ENCODE measurements at places on chromosomes 1 and 21.

- DNase-seq: peak; percentile 44
Observed at GRCh38 chr1:212228591-212229119, 56.6 kb upstream of the PPP2R5A start.

- DNase-seq: peak; percentile 93
Observed at GRCh38 chr1:25875154-25875855, at the start of gene PAQR7. PAQR7 (minus strand) TSS chr1:25875708; CDS start chr1:25863839, 11,869 bp downstream.

- no peak for DNase-seq
Observed at GRCh38 chr1:61782771-61783170, 40.5 kb downstream of the PATJ start.

GRCh38 chr1:157008502-157008901 lies 37.0 kb downstream of the ARHGEF11 start:
- DNase-seq: no peak

GRCh38 chr1:226942392-226942791 lies 2.3 kb downstream of the COQ8A start:
- DNase-seq: no peak

DNA sequence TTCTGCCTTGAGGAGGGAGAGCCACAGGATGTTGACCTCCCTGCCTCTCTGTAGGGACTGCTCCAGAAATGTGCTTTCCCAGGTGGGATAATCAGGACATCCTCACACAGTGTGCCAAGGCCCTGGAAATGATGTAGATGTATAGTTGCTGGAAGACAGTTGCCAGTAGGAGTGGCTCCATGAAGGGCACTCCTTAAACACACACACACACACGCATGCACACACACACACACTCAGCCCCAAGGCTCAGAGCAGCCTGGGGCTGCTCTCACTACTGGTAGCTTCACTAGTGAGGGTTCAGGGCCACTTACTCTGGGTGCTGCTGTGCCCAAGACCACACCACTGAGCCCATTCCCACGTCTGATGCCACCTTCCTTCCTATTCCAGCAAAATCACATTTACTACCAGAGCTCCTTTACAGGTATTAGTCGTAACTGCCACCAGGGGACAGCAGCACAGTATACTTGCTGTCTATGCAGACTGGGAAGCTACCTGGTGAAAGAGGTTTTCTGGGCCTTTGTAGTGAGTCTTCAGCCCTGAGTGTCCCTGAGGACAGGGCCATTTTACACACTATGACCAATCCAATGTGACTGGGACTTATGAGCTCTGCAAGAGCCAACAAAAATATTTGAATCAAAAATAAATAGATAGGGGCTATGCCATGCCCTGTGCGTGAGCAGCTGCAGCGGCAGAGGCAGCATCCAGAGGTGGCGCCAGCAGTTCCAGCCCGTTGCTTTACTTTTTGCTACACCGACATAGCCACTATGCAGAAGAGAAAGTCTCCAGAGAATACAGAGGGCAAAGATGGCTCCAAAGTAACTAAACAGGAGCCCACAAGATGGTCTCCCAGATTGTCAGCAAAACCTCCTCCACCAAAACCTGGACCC lies 15.0 kb downstream of the CRNN start:
- no peak for DNase-seq

- no peak for DNase-seq
Observed at GRCh38 chr1:222047366-222047765, 305.5 kb upstream of the DUSP10 start.

- DNase-seq: no peak
Observed at GRCh38 chr1:11924334-11925195, 1.7 kb downstream of the KIAA2013 start.
